Renal pelvis (tissue), 12 donors: ENCODE measurements at places on chromosomes 11 and 22. TPM values are rescaled to one million over a fixed set of nuclear protein-coding genes. Genes with fewer than 3 reads are reported as not detected.

The TRIM22 gene
- 10.8 TPM for polyA plus RNA-seq

DNA sequence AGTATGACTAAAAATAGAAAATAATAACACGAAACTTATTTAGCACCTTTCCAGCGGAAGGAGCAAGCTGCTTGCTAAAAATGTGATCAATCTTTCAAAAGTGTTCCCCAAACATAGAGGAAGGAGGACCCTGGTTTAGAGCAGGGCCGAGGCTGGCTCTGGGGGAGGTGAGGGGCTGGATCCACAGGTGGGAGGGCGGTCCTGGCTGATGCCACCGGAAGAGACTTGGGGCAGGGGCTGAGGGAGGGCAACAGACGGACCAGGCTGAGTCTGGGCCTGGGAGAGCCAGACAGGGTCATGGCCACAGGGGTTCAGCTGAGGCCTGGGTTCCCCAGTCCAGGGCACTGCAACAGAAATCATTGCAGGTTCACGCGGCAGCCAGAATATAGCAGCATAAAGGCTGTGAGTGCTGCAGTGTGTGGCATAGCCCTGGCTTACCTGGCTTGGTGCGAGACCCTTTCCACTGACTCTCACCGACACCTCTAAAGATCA, 143.3 kb downstream of the CACNA1I start:
- no peak for DNase-seq

The ROBO4 gene
- polyA plus RNA-seq: 24.8 TPM

DNA sequence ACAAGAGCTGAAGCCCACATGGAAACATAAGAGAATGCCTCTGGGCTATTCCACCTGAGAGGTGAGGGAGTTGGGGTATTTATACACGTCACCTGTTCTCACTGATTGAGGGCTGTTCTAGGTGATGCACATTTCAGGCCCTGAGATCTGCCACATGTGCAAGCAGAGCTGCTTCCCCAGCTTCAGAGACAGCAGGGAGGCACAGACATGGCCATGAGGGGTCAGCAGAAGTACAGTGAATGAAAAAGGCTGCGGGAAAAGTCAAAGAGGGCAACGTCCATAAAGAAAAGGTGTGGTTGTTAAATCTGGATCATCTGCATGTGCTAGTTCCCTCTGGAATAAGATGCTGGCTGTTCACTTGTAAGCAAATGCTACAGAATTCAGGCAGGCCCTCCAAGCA, 75.4 kb downstream of the GAB4 start:
- no peak for DNase-seq

GRCh38 chr11:132858223-132858622, 674.1 kb downstream of the OPCML start:
- DNase-seq: no peak

DNA sequence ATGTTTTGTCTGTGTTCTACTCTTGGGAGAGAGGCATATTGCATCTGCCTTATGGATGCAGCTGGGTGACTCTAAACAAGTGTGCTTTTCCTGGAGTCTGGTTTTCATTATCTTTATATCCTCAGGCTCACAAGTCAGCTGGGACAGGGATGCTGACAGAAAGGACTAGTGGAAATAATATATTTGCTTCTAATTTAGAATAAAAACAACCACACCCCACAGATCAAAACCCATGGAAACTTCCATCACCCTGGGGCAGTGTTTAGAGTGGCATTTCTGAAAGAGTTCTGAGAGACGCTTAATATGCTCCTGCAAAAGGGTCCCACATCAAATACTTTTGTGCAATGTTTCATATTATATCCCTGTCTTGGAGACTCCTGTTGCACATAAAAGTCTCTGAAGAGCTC, 20.8 kb downstream of the KCNE3 start:
- DNase-seq: no peak

GRCh38 chr11:98800696-98801095, 220.1 kb upstream of the CNTN5 start:
- no peak for DNase-seq

The BIK gene
- 1.2 TPM for polyA plus RNA-seq

- no peak for DNase-seq
Observed at GRCh38 chr11:16767137-16767536, 28.7 kb downstream of the C11orf58 start.

- no peak for DNase-seq
Observed at GRCh38 chr22:41910050-41911000, 4.5 kb downstream of the SHISA8 start.

- DNase-seq: no peak
Observed at GRCh38 chr11:116275635-116276034, 497.2 kb downstream of the BUD13 start.

GRCh38 chr11:69804769-69805508, 14.3 kb downstream of the FGF3 start:
- no peak for DNase-seq

The BRSK2 gene
- polyA plus RNA-seq: 0.98 TPM

DNA sequence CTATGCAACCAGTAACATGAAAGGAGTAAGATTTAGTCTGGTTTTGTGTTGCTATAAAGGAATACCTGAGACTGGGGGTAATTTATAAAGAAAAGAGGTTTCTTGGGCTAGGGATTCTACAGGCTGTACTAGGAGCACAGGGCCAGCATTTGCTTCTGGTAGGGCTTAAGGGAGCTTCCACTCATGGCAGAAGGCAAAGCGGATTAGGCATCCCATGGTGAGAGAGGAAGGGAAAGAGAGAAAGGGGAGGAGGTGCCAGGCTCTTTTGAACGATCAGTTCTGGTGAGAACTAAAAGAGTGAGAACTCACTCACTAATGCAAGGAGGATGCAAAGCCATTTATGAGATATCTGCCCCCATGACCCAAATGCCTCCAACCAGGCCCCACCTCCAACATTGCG, 283.2 kb downstream of the OPCML start:
- no peak for DNase-seq

- DNase-seq: no peak
Observed at GRCh38 chr22:49160261-49161001, 667.2 kb downstream of the BRD1 start.

- no peak for DNase-seq
Observed at GRCh38 chr11:27282806-27283205, 80.2 kb downstream of the CCDC34 start.

The HOATZ gene
- polyA plus RNA-seq: 0.08 TPM

The XBP1 gene
- 136 TPM for polyA plus RNA-seq

DNA sequence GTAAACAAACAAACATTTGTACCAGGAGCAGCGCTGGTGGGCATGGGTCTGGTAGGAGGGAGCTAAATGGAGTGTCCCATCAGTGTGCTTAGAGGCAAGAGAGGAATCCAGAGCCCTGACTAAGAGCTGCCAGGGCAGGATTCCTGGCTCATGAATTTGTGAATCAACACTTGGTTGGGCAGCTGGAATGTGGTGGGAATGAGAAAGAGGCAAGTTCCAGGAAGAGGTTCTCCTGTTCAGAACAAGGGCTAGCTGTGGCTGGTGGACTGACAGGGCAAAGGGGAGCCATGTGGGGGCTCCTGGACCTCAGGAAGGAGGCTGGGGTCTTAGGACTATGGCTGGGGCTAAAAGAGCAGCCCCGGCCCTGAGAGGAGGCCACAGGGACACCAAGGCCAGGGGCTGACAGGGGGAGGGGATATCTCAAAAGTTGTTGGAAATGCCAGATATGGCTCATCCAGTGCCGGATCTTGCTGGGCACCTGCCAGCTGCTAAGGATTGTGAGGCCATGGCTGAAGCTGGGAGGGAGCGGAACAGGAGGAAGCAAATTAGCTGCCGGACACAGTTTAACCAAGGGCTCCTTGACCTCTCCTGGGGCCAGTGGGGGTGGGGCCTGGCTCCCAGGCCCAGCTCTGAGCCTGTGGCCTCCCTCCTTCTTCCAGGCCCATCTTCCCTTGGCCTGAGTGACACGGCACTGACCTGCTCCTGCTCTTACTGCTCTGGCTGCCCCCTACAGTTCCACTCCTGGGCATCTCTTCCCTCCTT, 14.6 kb upstream of the P2RY6 start:
- peak; percentile 86 for DNase-seq

GRCh38 chr11:128399251-128400121, 187.9 kb downstream of the ETS1 start:
- DNase-seq: no peak

DNA sequence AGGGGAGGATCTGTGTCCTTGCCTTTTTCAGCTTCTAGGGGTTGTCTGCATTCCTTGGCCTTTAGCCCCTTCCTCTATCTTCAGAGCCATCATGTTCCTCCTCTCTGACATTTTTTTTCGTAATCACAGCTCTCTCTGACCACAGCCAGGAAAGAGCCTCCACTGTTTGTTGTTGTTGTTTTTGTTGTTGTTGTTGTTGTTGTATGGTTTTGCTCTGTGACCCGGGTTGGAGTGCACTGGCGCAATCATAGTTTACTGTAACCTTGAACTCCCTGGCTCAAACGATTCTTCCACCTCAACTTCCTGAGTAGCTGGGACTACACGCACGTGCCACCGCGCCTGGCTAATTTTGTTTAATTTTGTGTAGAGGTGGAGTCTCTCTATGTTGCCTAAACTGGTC, 55.3 kb upstream of the KCNQ1OT1 start:
- DNase-seq: no peak

The NFAM1 gene
- 1.0 TPM for polyA plus RNA-seq

GRCh38 chr22:48639896-48640748, 1187.6 kb downstream of the BRD1 start:
- DNase-seq: no peak

DNA sequence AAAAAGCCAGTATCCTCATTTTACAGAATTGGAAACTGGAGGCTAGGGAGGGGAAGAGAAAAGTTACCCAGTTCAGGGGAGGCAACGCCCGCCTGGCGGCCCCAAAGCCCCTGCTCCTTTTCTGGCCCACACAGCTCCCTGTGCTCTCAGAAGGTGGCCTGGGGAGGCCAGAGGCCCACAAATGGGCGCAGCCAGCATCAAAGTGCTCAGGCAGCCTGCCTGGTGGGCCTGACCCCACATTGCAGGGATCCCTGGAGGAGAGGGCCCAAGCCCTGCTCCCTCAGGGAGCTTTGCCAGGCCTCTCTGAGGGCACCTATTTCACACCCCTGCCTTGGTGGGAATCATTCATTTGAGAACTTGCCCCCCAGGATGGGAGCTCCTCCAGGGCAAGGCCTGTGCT, 42.5 kb downstream of the ARRB1 start:
- DNase-seq: no peak

- DNase-seq: no peak
Observed at GRCh38 chr22:17403906-17404305, 34.6 kb downstream of the CECR2 start.

The RHOD gene
- polyA plus RNA-seq: 8.1 TPM

- peak; percentile 64 for DNase-seq
Observed at GRCh38 chr11:86800076-86800959, at the start of gene PRSS23. Gene PRSS23 (plus strand): TSS chr11:86800542. CDS start chr11:86807644, 7,102 bp downstream.

The IL17REL gene
- not detected for polyA plus RNA-seq

GRCh38 chr22:38177044-38177443, 4.6 kb downstream of the PLA2G6 start:
- DNase-seq: no peak

DNA sequence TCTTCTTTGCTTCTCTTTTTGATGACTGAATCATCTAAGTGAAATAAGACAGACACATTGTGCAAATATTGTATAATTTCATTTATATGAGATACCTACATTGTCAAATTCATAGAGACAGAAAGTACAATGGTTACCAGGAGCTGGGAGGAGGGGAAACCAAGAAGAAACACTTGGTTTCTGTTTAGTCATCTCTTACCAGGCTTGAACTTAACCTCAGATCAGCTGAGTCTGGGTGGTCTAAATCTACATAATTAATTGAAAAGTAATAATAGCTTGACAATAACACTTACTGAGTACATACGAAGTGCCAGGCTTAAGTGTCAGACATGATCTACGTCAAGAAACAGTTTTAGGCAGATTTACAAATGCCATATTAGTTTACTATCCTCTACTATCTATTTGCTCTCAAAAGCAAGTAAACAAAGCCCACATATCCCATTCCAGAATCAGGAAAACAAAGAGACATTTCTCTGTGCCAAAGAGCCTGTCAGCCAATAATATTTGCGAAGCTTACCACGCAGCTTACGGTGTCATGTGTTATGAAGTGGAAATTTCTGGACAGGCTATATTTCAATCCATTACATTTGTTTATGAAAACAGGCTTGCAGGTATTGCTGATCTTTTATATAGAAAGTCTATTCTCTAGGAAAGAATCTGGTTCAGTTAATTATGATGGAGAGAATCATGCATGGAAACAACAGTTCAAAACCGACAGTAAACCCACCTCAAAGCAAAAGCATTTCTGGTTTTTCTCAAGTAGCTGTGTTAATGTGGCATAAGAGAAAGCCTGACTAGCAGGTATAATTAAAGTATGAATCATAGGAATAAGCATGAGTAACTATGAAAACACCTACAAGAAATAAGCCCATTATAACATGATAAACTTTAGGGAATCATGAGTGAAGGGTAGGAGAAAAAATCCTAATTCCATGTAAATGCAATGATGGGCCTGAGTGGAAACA, 2.7 kb upstream of the ARHGAP42 start:
- no peak for DNase-seq

DNA sequence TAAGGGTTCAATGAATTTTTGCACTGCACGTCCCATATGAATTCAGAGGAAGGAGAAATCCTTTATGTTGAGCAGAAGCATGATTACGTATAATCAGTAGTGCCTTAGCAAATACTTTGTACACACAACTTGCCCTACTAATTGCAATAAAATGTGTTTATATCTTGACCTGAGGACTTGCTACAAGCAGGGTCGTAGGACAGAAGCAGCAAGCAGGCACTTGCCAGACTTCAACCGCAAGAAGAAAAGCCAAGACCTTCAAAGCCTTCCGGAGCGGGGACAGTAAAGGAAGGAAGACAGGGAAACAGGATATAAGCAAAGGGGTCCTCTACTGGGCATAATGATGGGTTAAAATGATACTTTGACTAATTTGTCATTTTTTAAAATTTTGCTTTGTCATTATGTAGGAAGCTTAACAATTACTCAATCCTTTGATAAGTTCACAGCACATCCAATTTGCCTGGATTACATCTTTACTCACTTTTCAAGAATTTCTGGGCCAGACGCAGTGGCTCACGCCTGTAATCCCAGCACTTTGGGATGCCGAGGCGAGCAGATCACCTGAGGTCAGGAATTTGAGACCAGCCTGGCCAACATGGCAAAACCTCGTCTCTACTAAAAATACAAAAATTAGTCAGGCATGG, 23.2 kb upstream of the UBASH3B start:
- no peak for DNase-seq

The MPZL2 gene
- 26.3 TPM for polyA plus RNA-seq

The RIMBP3C gene
- 0.37 TPM for polyA plus RNA-seq

GRCh38 chr11:1205121-1205986, 17.5 kb upstream of the MUC5B start:
- DNase-seq: no peak

GRCh38 chr11:35323076-35323868, 96.1 kb downstream of the SLC1A2 start:
- no peak for DNase-seq
